CD4-positive, alpha-beta T cell treated with Interleukin-4 for 1 hour (primary cell): ENCODE measurements at places on chromosomes 6 and 20.

DNA sequence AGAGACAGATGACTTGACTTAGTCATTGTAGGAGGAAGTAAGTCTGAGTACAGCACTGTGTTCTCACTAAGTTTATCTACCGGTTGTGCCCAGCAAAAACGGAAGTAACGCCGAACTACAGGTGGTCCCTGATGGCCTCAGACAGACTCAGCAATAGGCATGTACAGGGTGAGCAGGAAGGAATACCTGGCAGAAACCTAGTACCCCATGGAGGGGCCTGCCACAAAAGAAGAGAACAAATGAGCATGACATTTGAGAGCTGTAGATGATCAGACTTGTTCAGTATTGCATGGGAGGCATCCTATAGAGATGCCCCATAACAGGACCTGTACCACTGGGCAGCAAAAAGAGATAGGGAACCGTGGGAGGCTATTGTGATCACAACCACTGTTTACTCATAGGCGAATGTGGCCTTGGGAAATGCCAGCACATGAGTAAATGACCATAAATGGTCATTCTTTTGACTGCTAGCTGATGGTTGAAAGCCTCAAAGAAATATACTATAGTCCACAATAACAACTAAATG, 106.4 kb upstream of the TAB2 start:
- peak; percentile 45 for DNase-seq

- DNase-seq: no peak
Measured at GRCh38 chr6:33136310-33136900, 55.9 kb downstream of the COL11A2 start.

GRCh38 chr20:50242863-50243609, 52.4 kb downstream of the CEBPB start:
- no peak for DNase-seq

GRCh38 chr20:41334036-41334435, 6.6 kb upstream of the LPIN3 start:
- no peak for DNase-seq

DNA sequence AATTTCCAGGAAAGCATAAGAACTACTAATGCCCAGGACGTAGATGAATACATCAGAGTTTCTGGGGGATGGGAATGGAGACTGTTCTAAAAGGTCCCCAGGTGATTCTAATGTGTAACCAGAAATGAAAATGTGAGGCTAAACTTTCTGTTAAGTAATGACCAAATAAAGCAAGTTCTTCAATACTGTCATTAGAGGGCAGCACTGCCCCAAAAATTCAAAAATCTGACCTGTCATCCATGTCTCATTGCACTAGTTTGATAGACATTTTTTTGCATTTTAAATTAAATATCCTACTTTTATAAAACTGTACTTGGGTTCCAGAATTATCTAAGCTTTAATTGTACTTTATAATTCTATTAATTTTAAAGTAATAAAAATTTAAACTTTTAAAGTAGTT, 94.9 kb downstream of the RFX6 start:
- DNase-seq: peak; percentile 7

DNA sequence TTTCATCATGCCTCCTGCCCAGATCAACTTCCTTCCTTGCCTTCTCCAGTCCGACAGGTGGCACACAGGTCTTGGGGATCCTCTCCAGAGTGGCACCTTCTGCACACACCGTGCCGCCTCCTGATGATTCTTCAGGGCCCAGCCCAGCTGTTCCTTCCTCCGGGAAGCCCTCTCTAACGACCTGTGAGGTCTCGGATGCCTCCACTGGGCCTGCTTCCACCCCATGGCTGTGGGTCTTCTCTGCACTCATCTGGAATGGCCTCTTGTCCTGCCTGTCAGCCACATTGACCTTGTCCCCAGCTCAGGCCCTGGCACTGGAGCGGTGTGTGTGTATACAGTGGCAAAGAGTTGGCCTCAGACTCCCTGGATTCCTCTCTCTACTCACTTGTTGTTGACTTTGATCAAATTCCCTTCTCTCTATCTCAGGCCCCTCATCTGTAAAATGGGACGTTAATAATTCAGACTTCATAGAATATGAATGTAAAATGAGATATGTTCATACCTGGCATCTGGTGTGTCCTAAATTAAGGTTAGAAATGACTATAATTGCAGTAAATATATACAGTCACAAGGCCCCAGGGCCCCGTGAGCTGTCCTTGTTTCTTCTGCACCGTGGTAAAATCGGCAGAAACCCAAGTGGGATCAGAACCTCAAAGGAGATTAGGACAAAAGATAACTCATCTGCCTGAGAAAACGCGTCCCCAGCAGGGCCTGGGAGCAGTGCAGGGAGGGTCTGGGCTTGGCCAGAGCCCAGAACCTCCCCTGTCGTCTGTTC, 1.5 kb downstream of the FAM210B start:
- no peak for DNase-seq

DNA sequence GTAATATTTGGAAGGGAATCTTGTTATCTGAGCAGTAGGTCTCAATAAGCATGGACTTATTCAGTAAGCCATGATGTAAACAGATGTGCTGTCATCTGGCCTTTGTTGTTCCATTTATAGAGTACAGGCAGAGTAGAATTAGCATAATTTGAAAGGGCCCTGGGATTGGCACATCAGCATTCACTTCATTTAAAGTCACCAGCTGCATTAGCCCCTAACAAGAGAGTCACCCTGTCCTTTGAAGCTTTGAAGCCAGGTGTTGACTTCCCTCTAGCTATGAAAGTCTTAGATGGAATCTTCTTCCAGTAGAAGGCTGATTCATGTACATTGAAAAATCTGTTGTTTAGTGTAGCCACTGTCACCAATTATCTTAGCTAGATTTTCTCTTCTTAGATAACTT, 95.9 kb downstream of the ANKRD6 start:
- no peak for DNase-seq

- no peak for DNase-seq
Measured at GRCh38 chr6:152368751-152369624, 268.2 kb downstream of the SYNE1 start.

GRCh38 chr6:10687582-10687981, 6.8 kb downstream of the C6orf52 start:
- no peak for DNase-seq

DNA sequence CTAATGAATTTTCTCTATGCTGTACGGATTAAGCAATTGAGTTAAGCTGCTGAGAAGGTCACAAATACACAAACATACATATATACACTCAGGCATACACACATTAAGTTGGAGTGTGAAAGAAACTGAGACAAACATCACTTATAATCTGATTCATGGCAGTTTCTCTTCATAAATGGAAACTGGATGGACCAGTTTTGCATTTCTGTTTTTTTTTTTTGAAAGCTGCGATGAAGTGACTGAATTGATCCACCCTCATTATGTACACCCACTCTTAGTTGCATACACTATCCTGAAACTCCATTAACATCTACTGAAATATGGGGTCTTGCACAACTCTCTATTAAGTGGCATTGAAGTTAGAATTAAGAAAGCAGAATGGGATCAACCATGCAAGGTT, 32.9 kb upstream of the TENT5A start:
- no peak for DNase-seq

GRCh38 chr20:23605867-23606651, at the start of gene CST9:
Gene CST9 (minus strand): TSS chr20:23605917. CDS start chr20:23605864, 53 bp downstream.
- no peak for DNase-seq
